ENCODE measurements at places on chromosomes 3 and 15.
A peak's percentile ranks its signal among the peaks of the same experiment; 100 is the strongest.

GRCh38 chr15:39498629-39499028 is 82.2 kb upstream of the THBS1 start:
- no peak for DNase-seq

DNA sequence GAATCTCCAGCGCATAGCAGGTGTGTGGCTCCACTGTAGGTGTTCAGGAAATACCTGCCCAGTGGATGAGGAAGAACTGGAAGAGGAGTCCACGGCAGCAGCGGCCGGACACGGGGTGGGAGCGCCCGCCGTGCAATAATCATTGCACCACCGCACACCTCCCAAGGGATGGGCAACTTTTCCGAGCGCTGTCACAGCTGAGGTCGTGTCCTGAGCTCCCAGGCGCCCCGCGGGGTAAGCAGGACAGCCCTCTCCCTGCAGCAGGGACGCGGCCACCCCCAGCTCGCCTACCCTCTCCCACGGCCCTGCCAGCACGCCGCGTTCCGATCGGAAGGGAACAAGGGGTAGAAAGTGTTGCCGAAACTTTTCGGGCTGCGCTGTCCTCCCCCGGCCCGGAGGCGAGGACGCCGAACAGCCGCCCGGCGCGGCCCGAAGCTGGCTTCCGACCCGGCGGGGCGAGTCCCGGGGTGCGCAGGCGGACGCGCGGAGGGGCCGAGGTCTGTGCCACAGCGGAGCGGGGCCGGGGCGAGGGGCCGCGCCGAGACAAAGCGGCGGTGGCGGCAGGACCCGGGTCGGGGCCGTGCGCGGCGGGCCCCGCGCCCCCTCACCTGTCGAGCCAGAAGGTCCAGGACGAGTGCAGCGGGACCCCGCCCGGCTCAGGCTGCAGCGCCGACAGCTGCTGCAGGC is 475 bp downstream of the EIF4E3 start:
- DNase-seq = peak; percentile 29

GRCh38 chr15:85609492-85609891 is 185.2 kb downstream of the KLHL25 start:
- DNase-seq = no peak

- DNase-seq = no peak
Measured at GRCh38 chr3:16461463-16462245, 51.8 kb downstream of the RFTN1 start.

DNA sequence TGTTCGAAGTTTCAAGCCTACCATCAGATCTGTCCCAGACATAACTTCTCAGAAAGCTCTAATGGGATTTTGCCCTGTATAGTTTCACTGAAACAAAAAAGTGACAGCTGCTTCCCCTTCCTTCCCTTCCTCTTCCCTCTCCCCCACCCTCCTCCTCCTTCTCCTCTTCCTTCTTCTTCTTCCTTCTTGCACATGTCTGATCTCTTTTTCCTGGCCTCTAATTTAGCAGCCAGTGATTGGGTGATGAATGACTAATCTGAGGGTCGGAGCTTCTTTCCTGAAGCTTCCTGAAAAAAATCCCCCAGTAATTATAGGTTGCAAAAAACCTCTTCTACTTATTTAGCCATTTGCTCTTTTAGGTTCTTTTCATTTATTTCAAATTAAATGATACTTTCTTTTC is 168.7 kb downstream of the POTEB3 start:
- no peak for DNase-seq

DNA sequence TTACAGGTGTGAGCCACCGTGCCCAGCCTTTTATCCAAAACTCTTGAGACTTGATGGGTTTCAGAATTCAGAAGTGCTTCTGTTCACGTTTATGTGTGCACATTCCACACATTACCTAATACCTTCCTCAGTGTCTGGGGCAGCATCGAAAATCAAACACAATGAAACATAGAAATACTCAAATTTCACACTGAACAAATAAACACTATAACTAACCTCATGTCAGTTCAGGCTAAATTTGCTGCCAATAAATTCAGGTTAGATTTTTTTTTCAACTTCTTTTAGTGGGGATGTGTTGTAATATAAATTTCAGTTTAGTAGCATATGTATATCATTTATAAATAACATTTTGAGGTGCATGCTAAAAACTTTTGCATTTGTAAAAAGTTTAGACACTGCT is 2.8 kb downstream of the EIF2AK4 start:
- no peak for DNase-seq

DNA sequence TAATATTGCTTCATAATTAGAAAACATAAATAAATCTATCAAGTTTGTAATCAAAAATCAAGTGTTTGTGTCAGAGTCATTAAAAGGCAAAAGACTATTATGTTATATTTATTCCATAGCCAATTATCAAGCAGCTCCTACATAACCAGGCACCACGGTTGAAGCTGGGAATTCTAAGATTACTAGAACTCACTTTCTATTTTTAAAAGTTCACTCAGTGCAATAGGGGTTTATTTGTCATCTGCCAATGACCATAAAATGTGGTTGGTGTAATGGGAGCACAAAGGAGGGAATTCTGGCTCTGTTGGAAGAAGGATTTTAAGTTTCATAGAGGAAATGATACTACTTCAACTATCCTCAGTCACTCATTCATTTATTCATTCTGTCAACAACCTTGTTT is 57.7 kb downstream of the TRIM69 start:
- no peak for DNase-seq
